ENCODE measurements at places on chromosomes 2 and 18.

DNA sequence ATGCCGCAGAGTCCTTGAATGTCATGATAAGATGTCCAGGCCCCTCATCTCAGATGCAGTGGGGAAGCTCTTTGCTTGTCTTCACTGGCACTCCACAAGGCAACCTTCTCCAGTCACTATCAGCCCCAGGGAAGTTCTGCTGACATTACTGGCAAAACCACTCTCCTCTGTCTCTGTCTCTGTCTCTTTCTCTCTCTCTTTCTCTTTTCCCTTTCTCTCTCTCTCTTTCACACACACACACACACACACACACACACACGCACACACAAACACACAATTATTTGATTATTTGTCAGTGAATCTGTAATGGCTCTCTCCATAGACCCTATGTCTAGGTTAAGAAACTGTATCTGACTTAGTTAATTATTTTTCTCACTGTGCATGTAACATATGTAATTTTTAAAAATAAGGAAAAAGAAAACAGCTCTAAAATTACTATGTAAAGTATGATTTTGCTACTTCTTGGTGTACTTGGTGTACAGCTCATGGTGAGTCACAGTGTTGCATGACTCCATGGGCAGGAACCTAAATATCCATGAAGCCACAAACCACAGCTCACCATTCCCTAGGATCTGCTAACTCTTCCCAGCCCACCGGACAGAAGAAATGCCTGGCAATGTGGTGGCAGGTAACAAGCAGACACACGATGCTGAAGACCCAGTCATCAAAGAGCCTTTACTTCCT is 594.9 kb upstream of the ID2 start:
- DNase-seq: peak; percentile 93

DNA sequence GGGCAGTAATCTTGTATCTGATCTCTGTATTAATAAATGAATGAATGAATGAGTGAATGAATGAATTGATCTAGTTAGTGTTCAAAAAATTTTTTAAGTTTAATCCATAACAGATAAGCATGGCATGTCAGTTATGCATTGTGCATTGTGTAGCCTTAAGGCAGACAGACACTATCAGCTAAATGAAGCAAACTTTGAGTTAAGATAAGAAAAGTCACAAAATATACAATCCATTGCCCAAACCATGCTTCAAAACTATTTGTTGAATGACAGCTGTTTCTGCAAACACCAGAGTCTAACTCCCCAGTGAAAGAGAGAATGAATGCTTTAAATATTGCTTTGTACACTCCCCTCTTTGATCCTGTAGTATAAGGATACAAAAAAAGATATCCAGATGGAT is 314.3 kb upstream of the ETAA1 start:
- DNase-seq: no peak

- DNase-seq: no peak
Observed at GRCh38 chr2:85861180-85861579, 27.6 kb downstream of the ST3GAL5 start.

GRCh38 chr2:188853307-188853706 is 120.9 kb upstream of the COL3A1 start:
- DNase-seq: peak; percentile 96

GRCh38 chr2:128411431-128411830 is 92.8 kb upstream of the HS6ST1 start:
- DNase-seq: no peak

- no peak for DNase-seq
Observed at GRCh38 chr2:119996148-119996547, 16.7 kb upstream of the EPB41L5 start.

DNA sequence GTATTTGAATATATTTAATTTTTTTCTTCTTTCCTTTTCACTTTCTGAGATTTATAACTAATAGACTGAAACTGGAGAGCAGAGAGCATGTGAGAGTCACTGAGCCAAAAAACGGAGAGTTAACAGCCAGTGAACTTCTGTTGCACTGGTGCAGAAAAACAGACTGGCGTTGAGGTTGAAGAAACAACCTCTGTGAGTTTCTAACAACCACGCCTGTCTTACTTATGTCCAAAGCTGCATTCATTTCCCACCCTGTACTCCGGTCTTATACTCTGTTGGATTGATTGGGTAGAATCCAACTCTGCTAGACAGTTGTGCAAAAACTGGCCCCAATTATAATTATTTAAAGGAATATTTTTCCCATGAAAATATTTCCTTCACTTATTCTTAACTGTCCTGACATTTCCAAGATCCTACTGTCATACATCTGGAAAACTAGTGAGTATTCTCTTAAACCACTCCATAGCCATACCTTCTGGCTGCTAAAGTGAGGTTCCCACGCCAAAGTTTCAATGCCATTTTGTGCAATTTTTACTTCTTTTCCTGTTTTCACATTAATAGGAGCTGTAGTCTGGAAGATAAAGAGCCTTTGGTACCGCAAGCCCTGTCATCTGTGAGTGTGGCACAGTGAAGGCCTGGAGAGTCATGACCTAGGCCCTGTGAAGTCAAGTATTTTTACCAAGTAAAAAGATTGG is 9.4 kb downstream of the CYP1B1 start:
- DNase-seq: no peak

DNA sequence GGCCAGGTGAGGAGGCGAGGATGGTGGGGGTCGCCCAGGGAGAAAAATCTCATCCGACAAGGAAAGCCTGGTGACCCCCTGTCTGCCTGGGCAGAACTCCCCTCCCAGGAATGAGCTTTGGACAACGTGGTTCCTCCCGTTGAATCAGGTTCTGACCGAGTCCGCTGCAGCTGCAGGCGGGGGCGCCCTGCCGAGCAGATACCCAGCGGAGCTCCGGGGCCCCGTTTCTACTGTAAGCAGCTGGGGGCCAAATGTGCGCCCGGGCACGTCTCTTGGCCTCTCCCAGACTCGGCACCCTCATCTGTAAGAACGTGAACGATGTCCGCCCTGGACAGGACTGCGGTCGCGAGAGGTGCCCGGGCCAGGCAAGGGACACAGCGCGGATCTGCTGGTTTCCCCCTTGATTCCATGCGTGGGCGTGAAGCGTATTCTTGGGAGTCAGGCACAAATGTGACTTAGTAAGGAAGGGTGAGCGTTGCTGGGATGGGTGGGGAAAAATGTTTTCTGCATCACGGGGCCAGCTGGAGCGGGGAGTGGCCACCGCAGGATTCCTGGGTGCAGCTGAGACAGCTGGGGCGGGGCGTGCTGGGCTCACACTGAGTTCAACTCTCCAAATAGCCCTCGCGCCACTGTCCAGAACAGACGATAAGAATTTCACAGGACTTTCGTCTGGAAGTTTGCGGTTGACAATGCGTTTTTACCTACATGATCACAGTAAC is 20.2 kb upstream of the TUBB6 start:
- peak; percentile 50 for DNase-seq

DNA sequence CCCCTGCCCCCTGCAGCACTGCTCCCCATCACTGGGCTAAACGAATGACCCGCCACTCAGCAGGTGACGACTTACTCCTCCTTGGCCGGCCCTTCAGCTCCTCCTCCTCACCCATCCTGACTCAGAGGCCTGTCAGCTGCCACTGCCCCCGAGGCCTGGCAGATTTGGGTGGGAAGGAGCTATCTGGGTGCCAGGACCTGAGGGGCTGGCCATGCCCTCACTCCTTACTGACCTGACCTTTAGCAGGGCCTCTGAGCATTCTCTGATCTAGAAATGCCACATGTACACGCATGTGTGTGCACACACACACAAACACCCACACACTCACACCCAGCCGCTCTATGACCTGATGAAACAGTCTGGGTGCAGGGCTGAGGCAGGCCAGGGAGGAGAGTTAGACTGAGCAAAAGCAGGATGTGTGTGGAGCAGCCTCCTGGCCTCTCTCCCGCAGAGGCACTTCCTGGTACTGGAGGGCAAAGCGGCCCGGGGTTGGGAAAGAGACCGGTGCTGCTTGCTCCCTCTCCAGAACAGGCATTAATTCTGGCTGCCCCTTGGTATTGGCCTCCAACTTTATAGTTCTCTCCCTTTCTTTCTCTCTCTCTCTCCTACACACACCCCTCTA is 68.0 kb downstream of the ZFP36L2 start:
- DNase-seq: peak; percentile 22

- no peak for DNase-seq
Observed at GRCh38 chr2:68932402-68932801, 20.3 kb downstream of the GKN2 start.

DNA sequence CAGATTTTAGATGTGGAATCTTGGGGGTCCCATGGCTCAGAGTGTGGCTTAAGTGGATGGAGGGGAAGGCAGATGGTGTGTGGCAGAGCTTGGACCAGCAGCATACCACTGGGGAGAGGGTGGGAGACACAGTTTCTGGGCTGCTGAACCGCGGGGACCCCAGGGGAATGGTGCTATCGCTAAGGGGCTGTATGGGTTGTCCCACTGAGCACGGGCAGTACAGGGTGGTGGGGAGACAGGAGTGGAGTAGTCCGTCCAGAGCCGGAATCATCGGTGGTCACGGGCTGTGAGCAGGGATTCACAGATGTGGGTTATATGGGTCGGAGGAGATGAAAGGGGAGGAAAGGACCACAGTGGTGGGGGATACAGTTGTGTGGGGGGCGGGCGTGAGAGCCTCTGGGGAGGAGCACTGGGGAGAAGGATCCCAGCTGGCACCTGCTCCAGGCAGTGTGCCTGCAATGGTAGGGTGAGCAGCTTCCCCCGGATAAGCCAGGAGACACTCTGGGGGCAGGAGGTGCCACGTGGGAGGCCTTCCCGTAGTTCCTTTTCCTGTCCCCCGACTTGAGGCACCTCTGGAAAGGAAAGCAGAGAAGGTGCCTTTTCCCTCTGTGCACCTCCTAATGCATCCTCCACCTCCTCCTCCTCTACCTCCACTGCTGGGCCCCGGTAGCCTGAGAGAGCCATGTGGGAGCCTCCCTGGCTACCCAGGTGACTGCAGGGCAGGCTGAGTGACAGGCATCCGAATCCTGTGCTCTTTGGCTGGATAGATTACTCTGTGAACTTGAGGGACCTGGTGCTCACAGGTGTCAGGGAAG is 24.9 kb downstream of the IGFBP5 start:
- no peak for DNase-seq

DNA sequence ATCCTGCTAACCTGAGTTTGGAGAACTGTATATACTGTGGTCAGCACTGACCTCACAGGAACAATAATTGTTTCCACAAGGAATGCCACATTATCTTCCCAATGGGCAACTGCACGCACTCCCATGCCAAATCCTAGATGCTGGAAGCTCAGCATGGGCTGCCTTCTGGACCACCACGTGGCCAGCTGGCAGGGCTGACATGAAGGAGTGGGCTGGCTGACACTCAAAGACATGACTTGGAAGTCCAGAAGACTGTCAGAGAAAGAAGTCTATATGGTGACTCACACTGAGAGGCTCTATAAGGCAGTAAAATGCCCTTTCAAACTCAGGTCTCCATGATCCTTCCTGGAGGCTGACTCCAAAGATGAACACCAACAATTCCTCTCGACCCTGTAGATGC is 98.4 kb upstream of the RNF152 start:
- no peak for DNase-seq

- no peak for DNase-seq
Observed at GRCh38 chr2:239396881-239397681, 3.7 kb downstream of the HDAC4 start.
